Jurkat, Clone E6-1 (cell line): ENCODE measurements at places on chromosomes 2 and 18.

DNA sequence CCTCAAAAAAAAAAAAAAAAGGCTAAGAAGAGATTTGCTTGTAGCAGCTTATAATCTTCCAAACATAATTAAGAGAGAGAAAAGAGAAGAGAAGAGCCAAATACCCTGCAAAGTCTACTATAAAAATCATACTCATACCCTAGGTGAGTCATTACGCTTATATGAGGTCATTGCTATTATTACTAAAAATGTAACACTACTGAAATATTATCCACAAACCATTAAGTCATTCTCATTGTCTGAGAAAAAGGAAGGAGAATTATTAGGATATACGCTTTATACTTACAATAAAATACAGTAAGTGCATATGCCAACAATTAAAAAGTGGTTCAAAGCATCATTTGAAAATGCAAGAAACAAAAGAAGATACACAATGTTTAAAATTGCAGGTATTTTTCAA is 66.5 kb downstream of the COLEC12 start:
- DNase-seq: no peak

DNA sequence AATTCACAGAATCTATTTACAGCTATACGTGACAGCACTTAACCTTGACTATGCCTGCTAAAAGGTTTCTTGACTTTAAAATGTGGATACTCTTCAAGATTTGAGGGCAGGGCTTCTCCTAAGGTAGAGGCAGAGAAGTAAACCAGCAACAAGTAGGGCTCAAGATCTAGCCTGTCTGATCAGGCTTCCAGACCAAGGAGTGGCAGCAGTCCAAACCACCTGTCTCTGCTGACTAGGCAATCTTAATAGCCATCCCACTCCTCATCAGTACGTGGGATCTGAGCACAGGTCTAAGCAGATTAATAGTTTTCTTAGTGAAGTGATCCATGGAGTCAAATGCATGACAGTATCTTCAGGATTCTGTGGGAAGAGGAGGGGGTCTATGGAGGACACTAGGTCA is 100.4 kb downstream of the GPD2 start:
- DNase-seq: no peak

- DNase-seq: no peak
Observed at GRCh38 chr18:38957736-38958135, 1392.1 kb upstream of the CELF4 start.

DNA sequence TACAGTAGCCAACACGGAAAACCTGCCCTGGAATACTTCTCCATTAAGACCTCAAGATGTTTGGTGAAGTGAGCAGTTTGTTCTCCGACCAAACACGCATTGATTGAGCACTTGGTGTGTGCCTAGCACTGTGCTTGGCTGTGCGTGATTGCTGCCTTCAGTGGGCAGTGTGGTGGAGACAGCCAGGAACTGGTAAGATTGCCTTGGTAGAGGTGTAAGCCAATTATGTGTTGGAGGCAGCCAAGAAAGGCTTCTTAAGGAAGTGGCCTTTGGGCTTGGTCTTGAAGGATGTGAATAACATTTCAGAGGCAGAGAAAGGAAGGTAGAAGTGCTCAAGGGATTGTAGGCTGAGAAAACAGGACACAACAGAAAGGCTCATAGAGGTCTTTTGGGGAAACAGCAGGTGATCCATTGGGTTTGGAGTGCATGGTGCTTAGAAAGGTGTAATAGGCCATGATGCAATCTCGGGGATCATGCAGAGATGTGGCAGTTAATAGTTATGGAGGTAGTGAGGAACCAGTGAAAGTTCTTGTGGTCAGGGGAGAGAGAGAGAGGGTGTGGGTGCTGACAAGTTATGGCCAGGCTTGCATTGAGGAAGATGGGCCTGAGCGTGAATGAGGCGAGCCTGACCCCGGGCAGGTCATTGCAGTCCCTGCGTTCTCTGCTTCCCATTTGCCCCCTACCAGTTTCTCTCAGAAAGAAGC is 6.3 kb downstream of the B3GNT2 start:
- no peak for DNase-seq

DNA sequence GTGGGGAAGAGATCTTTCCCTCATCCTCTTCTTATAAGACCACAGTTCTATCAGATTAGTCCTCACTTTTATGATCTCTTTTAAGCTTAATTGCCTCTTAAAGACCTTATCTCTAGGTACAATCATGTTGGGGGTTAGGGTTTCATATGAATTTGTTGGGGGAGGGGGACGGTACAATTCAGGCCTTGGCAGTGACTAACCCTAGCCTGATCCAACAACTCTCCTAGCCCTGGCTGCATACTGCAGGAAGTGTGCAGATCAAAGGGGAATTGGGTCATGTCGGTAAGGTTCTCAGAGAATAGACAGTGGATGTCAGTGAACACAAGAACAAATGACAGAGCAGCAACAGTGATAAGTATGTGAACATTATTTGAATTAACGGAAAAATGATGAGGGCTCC is 16.4 kb downstream of the CAPN13 start:
- DNase-seq: peak; percentile 34

DNA sequence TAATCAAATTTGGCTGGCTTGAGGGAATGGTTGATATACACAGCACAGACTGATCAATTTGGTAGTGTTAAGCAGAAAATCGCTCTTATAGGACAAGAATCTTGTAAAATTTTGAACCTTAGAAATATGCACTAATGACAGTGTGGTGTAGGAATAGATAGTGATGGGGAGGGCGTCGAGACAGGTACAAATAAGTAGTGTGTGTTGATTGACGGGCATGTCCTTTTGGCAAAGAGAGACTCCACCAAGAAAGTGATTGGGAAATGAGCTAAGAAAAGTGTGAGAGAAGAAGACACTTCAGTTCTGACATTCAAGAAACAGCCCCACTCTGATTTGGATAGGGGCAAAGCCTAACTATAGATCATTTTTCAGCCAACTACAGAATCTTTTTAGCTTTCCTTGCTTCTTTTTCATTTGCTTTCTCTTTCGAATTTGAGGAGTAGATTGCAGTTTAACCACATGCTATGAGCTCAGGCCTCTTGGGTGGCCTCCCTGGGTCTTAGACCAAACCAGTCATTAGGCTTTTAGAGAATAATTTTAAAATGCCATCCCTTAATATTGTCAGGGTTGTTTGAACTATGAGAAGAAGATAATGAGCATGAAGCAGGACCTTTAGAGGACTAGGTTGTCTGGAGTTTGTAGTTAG is 127.1 kb downstream of the CERS6 start:
- no peak for DNase-seq

DNA sequence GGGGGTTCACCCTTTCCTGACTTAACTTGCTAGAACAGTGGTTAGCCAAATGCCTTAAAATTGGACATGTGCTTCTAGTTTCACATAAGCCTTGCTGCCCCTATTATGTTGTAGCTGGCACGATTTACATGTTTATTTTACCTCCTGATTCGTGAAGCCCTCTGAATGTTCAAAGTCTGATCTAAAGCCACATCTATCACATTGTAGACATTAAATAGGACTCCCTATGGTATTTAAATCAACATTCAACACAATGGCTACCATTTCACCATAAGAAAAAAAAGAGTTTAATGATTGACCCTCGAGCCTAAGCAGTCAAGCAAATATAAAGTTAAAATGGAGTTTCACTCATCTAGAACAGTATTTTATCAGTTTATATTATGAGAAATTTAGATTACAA is 151.5 kb downstream of the GULP1 start:
- no peak for DNase-seq

- peak; percentile 70 for DNase-seq
Observed at GRCh38 chr2:169107645-169108044, 38.3 kb downstream of the DHRS9 start.

DNA sequence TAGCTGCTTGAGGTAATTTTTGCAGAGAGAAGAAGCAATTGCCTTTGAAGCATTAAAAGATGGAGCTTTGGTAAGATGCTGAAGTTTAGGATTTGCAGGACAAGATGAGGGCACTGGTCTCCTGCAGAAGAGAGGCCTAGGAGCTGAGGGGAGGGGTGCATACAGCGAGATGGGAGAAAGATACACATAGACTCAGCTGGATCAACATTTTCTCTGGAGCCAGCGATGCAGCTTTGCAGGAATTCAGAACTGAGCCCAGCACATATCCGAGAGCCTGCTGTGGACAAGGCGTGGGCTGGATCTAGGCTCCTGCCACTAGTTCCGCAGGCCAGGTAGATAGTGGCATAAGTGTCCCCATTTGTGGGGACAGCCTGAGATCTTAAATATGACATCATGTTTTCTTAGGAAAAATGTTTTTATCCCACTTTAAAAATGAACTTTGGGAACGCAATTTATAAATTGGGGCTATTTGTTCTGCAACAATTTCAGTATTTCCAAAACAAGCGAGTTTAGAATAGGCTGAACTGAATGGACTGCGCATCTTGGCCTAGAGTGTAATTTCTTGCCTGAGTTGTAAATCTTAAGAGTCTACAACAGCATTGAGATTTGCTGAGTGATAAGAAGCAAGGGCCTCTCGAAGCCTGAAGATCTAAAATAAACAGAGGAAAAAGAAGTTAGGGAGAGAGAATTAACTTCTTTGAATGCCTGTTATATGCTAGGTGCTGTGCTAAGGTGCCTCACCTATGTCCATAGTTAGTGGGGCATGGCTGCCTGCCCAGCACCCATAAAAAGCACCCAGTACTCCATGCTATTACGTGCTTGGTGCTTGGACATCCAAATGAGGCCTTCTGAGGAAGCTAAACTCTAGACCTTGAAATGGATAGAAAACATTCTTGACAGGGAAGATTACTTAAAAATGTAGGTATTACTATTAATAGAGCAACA is 17.3 kb downstream of the GRHL1 start:
- DNase-seq: no peak

- no peak for DNase-seq
Observed at GRCh38 chr2:59389240-59389639, 1148.1 kb upstream of the FANCL start.

DNA sequence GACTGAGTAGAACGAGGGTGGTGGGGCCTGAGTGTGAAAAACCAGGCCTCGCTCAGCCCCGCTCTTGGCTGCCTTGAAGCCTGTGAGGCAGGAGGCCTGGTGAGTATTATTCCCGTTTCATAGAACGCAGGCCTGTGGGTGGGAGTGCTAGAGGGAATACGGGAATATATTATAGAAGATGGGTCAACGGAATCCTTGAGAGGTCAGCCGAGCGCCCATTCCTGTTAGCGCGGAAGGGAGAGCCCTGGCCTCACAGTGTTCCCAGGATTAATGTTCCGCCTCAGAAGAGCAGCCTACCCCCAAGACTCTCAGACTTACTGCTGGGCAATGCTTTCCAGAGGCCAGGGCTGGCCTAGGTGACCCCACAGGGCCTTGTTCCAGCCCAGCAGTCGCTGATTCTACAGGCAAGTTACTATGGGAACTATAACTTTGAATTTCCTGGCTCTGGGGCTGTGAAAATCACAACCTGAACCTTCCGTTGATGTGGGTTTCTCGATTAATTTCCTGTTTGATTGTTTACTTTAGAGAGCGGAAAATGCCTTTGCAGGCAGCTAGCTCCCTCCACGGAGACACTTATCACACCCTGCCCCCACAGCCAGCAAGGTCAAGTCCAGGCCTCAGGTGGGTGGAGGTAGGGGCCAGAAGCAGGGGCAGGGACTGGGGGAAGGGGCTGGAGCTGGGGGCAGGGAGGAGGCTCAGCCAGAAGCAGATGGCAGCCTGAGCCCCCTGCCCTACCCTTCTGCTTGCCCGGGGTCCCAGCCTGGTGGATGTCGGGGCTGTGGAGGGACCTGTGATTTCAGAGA is 108.3 kb downstream of the SMAD7 start:
- DNase-seq: peak; percentile 84

DNA sequence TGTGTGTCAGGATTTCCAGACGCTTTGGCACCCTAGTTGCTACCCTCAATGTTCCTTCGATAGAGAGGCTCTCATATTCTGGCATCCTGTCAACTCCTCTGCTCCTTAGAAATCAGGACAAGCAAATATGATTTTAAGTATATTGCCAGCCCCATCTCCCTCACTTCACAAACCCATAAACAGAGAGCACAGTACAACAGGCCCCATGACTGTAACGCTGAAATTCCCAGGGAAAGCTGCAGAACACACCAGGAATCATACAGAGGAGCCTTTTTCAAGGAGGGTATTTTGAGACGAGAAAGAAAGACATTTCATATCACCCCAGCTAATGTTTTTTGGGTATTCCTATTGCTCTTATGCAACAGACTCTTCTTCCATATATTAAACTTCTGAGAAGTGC is 162.9 kb downstream of the NAPG start:
- no peak for DNase-seq

DNA sequence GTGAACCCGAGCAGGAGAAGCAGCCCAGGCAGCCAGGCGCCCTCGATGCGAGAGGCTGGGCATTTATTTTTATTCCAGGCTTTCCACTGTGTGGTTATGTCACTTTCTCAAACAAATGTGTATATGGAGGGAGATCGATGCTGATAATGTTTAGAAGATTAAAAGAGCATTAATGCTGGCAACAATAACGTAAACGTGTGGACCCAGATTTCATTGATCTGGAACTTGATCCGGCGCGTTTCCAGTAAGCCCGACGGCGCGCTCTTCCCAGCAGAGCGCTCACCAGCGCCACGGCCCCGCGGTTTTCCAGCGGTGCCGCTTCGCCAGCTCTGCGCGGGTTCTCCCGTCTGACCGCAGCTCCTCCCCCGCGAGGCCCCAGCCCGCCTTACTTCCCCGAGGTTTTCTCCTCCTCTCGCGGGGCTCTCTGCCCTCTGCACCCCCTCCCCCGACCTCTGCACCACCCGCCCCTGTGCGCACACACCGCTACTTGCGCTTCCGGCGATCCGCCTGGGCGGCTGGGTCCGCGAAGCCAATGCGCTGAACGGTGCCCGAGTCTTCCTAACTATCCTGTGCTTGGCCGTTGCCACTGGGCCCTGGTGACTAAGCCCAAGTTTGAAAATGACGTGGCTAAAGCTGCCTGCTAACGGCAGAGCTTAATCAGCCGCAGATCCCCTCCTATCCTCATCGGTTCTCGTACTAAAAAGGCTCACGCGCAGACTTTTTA is 6.1 kb downstream of the ONECUT2 start:
- no peak for DNase-seq

DNA sequence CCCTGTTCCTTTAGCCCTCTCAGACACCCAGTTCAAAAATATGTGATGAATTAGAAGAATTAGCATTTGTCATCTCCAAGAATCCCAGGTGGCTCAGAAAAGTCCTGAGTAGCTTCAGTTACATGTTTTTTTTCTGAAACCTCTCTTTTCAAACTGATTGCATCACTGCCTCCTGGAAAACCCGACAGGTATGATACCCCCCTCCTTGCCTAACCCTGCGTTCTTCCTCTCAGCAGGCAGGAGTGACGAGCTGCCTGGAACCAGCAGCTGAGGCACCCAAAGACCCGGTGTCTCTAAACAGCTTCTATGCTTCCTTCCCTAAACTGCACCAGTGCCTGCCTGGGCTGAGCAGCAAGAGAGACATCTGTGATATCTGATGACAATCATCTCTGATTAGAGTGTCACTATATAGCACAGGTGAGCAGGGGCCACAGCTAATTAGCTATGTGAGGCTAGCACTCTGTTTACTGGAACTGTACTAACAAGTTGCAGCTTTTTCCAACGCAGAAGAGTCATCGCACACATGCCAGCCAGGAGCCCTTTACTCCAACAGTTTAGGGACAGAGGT is 376.4 kb upstream of the ATP5MC3 start:
- DNase-seq: no peak

GRCh38 chr2:26018184-26019055 is 15.5 kb upstream of the RAB10 start:
- no peak for DNase-seq
